ENCODE measurements at places on chromosomes 4 and X.

GRCh38 chrX:123203772-123204171 lies 19.7 kb downstream of the GRIA3 start:
- no peak for DNase-seq

DNA sequence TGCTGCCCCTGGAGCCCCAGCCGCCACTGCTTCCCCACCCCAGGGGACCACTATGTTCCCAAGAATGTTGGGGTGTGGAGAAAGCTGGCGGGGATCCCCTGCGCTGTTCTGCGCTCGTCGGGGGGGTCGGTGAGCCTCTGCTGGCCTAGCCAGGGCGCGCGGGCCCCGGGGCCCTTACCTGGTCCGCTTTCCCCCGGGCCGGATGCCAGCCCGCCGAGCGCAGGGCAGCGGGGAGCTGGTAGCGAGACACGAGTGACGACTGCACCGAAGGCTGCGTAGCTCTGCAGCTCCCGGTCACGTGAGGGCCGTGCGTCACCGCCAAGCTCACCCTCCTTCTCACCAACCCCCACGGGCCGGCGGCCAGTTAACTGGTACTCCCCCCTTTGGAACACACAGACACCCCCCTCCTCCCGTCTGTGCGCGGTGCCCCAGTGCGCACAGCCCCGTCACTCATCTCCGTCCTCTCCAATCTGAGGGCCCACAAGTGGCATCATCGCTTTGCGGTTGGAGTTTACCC lies at the start of gene BEX1:
Gene BEX1 (minus strand): TSS at position 254 of the 517 bp plus-strand sequence. CDS start 897 bp downstream, outside the sequence.
- peak; percentile 14 for DNase-seq

DNA sequence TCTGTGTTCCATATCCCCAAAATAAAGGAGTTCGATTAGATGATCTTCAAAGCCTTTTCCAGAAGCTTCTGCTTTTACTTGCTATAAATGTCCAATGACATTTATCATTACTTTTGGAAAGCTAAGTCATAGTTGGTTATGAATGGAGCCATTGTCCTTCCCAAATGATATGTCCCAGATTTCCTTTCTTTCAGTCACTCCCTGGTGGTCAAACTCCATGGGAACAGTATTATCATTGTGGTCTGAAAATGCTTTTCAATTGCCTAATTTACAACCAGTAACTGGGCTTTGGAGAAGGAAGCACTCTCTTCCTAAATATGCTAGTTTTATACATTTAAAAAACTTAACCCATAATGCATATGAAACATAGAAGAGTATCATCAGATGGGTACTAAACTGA lies 571.5 kb upstream of the AMOT start:
- DNase-seq, result no peak

GRCh38 chr4:7197910-7198309 lies 5.6 kb downstream of the SORCS2 start:
- no peak for DNase-seq

DNA sequence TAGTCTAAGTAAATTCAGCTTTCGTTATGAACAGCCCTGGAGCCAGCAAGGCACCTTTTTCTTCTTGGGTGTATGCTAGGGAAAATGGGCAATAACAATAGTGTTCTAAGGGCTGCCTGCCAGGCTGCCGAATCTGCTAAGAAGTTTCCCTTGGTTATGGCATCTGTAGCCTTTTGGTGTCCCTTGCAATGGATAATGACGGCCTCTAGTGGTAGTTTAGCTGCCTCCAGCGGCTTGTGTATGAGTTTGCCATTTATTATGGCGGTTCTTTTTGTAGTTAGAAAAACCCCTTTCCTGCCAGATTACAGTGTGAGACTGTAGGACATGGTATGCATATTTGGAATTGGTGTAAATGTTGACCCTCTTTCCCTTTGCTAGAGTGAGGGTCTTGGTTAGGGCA lies 78.9 kb upstream of the SPIN4 start:
- DNase-seq, result no peak

- no peak for DNase-seq
These were observed 12.4 kb upstream of the CTBP1 start for GRCh38 chr4:1261107-1261928.

DNA sequence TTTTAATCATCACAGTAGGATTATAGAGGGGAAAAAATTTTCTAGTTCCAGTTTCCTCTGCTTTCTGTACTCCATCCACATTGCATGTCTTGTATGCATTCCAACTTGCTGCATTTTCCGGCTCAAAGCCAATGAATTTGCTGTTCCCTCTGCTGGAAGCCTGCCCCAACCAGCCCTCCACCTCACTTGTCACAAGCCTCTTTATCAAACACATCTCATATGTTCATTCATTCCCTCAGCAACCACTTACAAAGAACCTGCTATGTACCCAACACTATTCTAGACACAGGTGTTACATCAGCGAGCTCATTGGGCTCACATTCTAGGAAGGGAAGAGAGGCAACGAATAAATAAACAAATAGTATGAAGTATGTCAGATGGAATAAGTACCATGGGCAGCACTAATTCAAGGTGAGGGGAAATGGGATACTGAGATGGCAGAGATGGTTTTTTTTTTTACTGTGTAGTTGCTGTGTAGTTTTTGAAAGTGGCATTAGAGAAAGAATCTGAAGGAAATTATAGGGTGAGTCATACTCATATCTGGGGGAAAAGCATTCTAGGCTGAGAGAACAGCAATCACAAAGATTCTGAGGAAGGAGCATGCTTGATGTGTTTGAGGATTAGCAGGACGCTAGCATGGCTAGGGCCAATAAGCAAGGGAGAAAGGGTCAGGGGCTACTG lies 332.5 kb downstream of the PDGFC start:
- no peak for DNase-seq

DNA sequence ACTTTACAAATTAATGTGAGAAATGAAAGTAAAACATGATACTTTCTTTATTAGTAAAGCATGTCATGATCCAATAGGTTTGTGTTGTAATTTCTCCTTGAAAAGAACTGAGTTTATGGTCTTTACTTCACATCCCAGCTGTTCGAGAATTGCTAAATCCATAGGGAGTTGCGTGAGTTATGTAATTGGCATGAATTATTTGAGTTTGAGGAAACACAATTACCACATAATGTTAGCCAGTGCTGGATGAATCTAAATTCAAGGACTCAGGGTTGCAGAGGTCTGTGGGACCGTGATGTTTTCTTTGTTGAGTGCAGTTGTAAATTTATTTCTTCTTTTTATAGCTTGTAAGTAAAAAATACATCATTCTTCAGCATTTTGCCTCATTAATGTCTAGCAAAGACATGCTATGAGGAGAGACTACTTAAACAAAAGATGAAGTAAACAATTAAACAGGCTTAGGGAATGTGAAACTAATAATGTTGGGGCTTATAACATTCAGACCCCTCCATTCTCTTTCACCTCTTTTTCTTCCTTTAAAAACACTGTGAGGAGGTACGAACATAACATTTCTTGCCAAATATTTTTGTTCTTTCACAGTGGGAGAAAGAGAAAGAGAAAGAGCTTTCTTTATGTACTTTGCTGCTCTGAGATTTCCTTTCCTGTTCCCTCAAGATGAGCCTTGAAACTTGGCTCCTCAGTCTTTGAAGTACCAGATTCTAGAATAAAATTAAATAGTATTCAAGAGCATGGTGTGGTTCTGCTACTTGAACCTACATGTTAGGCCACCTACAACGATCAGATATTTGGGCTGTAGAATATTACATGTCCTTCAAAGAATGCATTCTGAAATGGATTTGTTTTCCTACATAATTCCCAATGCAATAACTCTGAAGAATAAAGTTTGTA lies 159.6 kb upstream of the ANK2 start:
- DNase-seq, result no peak

- DNase-seq, result no peak
These were observed 90.3 kb downstream of the ARX start for GRCh38 chrX:24925430-24925829.

- no peak for DNase-seq
These were observed 430.9 kb downstream of the C4orf33 start for GRCh38 chr4:129526812-129527211.

- DNase-seq, result no peak
These were observed 49.1 kb downstream of the TLR10 start for GRCh38 chr4:38733663-38734062.

GRCh38 chr4:182286931-182287330 lies 43.7 kb downstream of the TENM3 start:
- no peak for DNase-seq

DNA sequence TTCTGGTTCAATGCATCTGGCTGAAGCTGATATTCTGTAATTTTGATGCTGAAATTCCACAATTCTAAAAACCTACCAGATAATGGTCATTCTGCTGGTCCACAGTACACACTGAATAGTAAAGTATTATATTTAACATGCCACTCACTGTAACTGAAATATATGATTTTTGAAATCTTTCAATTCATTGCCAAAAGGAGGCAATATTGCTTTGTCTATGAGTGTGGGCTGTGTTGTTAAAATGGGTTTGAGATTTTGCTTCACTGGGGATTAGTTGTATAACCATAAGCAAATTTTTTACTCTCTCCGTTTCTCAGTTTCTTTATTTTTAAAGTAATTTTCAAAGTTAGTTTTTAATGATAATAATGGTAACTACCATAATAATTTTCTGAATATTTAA lies 1404.1 kb upstream of the IGFBP7 start:
- DNase-seq, result no peak

- DNase-seq, result no peak
These were observed 5.2 kb downstream of the SH3KBP1 start for GRCh38 chrX:19882066-19882775.

GRCh38 chr4:3017504-3017903 lies 54.1 kb downstream of the GRK4 start:
- no peak for DNase-seq

DNA sequence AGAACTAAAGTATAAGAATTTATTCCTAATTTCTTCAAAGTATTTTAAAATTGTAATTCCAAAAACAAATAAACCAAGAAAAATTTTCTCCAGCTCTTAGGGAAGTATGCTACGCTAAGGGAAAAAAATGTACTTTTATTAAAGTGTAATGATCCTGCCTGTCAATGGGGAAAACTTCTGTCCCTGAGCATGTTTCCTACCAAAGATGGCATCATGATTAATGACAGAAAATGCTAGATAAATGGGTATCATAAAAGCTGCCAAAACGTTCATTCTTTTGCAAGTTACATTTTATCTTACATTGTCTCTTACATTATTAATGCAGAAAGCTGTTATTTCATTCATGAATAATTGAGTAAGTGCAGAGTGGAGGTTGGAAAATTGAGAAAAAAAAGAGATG lies 443.4 kb downstream of the TECRL start:
- DNase-seq, result no peak

- no peak for DNase-seq
These were observed 103.5 kb upstream of the PLAC1 start for GRCh38 chrX:134761788-134762187.

DNA sequence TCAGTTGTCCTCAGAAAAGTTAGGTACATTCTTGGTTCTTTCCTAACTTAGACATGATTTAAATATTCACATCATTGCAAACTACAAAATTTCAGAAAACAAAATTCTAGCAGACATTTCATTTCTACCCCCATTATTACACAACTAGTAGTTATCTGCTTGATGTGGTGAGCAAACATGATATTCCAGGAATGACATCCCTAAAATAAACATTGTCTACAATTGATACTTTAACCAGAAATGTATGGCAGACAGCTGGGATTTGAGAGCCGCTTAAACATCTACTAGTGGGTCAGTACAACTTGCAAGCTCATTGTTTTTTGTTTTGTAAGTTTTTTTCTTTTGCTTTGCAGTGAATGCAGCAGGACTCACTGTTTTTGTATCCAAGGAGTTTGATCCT lies 32.1 kb upstream of the AMBN start:
- no peak for DNase-seq

DNA sequence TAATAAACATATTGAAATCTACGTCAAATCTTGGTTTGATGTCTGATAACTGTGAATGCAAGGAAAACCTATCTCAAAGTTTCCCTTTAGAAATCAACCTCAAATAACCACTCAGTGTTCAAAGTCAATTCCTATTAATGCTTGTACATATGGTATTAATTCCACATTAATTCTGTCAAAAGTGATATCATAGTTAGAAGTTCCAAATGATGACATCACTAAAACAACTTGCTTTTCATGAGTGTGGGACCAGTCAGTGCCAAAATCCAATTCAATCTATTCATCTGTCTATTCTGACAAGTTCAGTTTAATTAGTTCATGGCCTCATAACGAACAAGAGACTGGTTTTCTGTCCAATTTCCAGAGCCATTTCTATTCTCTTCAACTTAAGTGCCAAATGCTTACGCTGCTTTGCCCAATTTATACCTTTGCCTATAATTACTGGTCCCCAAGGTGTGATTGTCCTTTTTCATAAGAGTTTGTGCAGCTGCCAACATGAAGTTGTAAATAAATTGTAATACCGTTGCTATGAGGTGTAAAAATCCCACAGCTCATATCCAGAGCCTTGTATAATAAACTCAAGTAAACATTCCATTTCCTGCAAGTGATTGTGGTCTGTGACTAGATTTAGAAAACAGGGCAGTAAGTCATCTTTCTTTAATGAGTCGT lies 476.2 kb downstream of the RAB28 start:
- DNase-seq, result no peak

- no peak for DNase-seq
These were observed 48.1 kb upstream of the TSPAN7 start for GRCh38 chrX:38513112-38513742.

DNA sequence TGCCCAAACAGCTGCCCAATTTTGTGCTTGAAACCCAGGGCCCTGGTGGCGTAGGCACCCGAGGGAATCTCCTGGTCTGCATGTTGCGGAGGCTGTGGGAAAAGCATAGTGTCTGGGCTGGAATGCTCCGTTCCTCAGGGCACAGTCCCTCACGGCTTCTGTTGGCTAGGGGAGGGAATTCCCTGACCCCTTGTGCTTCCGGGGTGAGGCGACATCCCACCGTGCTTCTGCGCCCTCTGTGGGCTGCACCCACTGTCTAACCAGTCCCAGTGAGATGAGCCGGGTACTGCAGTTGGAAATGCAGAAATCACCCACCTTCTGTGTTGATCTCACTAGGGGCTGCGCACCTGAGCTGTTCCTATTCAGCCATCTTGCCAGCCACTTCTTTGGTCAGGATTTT lies 399.4 kb upstream of the FTHL17 start:
- no peak for DNase-seq

GRCh38 chr4:141207961-141208360 lies 12.7 kb upstream of the ZNF330 start:
- no peak for DNase-seq

DNA sequence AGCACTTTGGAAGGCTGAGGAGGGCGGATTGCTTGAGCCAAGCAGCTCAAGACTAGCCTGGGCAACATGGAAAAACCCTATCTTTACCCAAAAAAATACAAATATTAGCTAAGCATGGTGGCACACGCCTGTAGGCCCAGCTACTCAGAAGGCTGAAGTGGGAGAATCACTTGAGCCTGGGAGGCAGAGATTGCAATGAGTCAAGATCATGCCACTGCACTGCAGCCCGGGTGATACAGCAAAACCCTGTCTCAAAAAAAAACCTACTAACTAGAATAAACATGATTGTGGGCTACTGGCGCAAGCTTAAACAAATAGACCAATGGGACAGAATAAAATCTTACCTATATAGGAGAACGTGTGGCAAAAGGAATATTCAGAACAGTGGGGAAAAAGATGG lies 7.3 kb downstream of the CDKL2 start:
- no peak for DNase-seq

- DNase-seq, result no peak
These were observed 102.6 kb downstream of the MMRN1 start for GRCh38 chr4:89997171-89997704.

Measured in activated naive CD8-positive, alpha-beta T cell treated with anti-CD3 and anti-CD28 coated beads for 36 hours (primary cell).